ENCODE measurements at places on chromosomes 1 and 21.

- no peak for DNase-seq
Measured at GRCh38 chr1:212009561-212009960, 25.8 kb downstream of the INTS7 start.

DNA sequence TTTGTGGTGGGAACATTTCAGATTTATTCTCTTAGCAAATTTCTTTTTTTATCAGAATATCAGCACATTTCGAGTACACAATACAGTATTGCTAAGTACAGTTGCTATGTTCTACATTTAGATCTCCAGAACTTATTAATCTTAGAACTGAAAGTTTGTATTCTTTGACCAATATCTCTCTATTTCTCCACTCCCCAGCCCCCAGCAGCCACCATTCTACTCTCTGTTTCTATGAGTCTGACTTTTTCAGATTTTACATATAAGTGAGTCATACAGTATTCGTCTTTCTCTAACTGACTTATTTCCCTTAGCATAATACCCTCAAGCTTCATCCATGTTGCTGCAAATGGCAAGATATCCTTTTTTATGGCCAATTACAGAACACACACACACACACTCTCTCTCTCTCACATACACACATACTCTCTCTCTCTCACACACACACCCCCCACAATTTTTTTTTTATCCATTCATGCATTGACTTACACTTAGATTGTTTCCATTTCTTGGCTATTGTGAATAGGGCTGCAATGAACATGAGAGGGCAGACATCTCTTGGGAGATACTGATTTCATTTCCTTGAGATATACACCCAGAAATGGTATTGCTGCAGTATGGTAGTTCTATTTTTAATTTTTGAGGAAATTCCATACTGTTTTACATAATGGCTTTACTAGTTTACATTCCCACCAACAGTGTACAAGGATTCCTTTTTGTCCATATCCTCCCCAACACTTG lies 15.7 kb downstream of the RPTN start:
- no peak for DNase-seq

DNA sequence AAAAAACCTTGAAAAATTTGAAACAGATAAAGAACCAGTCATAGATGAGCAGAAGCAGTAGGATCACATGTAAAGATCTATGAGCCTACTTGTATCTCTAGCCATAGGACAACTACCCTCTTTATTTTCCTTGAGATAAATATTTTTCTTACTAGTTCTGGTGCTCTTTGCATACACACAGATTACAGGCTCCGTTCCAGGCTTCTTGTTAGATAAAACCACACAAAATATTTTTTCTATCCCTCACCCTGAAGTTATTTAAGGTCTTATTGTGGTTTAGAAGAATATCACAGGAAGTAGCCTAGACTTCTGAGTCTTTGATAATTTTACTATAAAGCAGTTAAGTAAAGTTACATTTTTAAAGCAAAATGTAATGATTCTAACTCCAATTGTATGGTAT lies 512.2 kb downstream of the NEGR1 start:
- no peak for DNase-seq

GRCh38 chr1:213744780-213745179 lies 243.0 kb upstream of the PROX1 start:
- no peak for DNase-seq

- no peak for DNase-seq
Measured at GRCh38 chr1:27235827-27236226, 1.4 kb downstream of the WDTC1 start.

Data from CD4-positive, alpha-beta memory T cell (primary cell).